T follicular helper cell (primary cell): ENCODE measurements at places on chromosomes 6 and 20.

- DNase-seq: no peak
Measured at GRCh38 chr20:56187534-56188165, 60.9 kb upstream of the MC3R start.

- DNase-seq: no peak
Measured at GRCh38 chr6:97405818-97406409, 122.9 kb upstream of the MMS22L start.

DNA sequence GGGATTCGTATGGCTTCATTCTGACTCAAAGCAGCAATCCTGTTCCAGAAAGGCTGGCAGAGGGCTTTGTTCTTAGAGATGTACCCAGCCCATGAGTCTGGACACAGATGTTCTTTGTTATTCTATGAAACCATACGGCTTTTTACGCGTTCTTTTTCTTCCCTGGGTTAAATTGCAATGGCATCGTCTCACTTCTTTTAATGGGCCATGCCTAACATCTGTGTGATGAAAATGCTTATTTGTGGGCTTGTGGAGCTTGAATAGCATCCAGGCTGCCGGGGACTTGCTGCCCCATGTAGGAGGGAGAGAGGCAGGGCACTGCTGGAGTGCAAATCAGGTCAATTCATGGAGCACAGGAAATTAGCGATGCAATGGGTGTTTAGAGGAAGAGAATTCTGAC lies 19.4 kb downstream of the FAM50B start:
- no peak for DNase-seq

DNA sequence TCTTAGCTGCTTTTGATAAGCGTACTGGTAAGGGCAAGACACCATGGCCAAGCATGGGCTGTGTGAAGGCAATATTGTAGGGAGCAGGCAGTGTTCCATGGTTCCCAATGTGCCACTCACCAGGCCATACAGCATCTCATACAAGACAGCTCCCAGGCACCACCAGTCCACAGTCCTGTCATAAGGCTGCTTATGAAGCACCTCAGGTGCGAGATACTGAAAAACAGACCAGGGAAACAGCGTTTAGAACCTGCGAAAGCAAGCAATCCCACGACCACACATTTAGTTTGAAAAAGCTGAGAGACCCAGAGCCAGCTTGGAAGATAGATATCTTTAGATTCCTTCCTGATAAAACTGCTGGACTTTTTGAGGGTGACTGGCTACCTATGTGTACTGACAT lies 119.1 kb upstream of the SLC2A12 start:
- no peak for DNase-seq

- no peak for DNase-seq
Measured at GRCh38 chr20:32681175-32682084, 7.7 kb upstream of the C20orf203 start.

DNA sequence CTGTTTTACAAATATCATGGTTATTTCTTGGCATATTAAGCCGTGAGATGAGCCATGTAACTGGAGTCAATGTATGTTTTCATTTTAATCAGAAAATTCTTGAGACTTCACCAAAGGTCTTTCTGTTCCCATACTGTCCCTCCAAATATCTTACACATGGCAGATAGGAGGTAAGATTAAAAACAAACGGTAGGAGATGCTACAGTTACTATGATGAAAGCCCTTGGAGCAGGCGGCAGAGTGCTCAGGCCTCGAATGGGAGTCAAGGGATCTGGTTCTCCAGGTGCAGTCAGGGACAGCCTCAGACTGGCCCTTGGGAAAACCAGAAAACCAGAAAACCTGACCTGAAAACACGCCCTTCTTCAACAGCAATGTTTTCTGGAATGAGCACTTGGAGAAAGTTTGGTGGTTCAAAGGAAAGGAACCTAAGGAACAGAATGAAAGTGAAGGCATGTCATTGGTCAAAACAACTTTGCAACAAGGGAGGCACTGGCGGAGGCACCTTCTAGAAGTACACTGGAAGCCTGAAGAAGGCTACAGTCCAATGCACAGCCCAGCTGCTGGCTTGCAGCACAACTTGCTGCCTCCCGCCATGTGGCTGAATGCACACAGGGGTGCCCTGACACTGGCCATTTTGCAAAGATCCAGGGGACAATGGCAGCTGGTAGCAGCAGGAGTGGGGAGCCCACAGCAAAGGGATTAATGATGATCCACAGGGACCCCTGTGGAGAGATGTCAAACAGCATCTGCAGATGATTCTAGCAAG lies 17.4 kb upstream of the FOXO3 start:
- DNase-seq: no peak

GRCh38 chr6:109383438-109383940 lies 1.2 kb upstream of the CD164 start:
- DNase-seq: no peak

DNA sequence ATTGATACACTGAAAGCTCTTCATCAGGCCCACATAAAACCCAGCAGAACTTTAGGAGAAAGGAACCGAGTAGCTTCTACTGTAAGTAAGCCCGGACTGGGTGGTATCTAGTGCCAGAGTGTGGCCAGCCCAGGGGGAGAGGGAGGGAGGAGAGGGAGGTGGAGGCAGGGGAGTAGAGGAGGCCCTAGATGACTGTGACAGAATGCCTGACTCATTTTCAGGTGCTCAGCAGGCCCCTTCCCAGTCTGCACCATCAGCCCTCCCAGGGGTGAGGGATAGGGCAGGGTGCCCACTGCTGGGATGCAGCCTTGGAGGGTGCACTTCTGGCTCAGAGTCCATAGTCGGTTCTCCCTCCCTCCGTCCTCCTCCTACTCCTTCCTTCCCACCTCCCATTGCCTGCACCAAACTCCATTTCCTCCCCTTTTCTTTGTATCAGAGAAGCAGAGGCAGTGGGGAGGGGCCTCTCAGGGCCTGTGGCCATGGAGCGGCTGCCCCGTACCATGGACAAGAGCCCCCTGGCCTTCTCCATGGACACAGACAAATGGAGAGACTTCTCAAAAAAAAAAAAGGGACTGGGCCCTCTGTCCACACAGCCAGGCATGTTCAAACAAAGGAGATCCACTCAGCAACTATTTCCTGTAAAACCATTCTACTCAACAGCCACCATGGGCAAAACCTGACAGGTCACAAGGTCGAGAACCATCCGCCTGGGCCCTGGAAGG lies 184.9 kb upstream of the SNX9 start:
- no peak for DNase-seq

- no peak for DNase-seq
Measured at GRCh38 chr20:5044075-5044620, 42.8 kb upstream of the SLC23A2 start.

DNA sequence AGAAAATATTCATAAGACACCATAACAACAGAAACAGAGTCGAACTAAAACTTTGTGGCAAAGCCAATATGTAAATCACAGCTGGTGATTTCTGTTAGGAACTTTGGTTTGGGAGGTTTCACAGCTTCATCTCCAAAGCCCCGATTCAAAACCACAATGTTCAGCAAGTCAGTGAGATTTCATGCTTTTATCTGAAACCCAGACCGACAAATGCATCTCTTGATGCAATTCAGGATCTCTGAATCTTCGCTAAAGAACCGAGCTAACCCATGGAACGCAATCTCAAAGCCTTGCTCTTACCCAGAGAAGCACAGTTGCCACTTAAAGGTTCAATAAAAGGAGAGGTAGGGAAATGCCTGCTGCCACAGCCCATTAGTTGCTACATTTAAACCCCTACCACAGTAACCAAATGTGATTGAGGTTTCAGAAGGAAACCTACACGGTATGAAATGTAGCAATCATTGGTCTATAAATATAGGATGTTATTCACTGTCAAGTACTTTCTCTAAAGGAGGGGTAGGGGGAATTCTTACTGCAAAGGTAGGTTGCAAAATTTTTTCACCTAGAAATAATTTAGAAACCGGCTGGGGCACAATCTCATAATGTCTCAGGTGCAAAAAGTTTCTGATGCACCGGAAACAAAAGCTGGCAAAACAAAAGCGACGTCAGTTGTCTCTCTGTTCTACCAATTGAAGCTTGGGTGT lies 381.0 kb upstream of the ARID1B start:
- DNase-seq: no peak

GRCh38 chr6:53858913-53859312 lies 64.1 kb downstream of the LRRC1 start:
- DNase-seq: no peak

DNA sequence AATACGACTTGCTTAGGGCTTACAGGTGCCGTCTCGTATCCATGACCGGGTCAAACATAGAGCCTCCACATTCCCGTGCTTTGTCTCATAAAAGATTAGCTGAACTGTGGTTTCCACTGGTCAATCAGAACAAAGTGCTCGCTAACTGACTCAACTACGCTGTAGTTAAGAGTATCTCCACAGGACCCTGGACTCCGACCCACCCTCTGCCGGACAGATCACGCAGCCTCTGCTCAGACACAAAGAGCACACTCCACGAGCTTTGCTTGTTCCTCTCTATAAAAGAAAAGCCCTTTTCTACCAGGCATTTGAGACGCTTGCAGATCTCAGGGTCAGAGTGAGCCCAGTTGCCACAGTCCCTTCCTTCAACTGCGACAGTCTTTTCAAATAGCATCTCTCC lies 298.7 kb upstream of the CDH4 start:
- DNase-seq: no peak

DNA sequence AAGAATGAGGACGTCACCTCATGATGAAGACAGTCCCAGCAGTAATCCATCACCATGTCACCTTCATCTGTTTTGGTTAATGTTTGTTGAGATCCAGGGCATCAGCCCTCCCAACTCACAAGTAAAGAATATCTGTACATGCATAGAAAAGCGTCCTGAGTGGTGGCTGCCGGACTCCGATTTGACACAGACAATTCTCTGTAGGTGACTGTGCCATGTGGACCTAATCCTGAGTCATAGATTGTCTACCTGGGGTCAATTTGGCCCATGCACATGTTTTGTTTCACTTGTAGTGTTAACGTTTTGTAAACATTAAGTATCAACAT lies 168.4 kb upstream of the UST start:
- DNase-seq: no peak

GRCh38 chr20:4929686-4930397 lies 71.5 kb downstream of the SLC23A2 start:
- DNase-seq: no peak

DNA sequence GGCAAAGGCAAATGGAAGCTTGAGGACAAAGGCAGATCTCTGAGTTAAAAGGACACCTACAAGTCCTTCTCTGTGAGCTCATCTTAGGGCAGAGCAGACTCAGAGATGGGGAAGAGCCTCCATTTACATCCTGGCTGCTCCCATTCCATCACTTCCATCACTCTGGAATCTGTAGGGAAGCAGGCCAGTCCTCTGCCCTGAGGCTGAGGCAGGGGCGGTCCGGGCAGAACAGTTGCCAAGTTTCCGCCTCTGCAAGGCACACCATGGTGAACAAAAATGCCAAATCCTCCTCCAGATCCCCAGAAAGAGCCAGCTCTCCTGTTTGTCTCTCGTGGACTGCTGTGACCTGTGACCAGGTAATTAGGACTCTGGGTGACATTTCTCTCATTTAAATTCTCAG lies 209.6 kb upstream of the SSTR4 start:
- DNase-seq: no peak

DNA sequence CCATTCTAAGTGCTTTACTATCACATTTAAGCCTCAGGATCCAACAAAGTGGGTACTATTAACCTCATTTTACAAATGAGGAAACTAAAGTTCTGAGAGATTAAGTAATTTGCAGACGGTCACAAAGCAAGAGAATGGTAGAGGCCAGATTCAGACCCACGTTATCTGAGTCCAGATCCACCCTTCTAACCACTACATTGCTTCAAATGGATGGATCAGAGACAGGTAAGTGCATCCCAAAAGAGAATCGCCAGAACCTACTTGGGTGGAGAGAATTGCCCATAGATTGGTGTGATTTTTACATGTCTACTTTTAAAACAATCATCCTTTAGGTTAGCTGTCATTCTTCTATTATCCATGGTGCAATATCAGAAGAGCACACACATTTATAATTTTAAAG lies 7.1 kb downstream of the MAN1A1 start:
- no peak for DNase-seq

DNA sequence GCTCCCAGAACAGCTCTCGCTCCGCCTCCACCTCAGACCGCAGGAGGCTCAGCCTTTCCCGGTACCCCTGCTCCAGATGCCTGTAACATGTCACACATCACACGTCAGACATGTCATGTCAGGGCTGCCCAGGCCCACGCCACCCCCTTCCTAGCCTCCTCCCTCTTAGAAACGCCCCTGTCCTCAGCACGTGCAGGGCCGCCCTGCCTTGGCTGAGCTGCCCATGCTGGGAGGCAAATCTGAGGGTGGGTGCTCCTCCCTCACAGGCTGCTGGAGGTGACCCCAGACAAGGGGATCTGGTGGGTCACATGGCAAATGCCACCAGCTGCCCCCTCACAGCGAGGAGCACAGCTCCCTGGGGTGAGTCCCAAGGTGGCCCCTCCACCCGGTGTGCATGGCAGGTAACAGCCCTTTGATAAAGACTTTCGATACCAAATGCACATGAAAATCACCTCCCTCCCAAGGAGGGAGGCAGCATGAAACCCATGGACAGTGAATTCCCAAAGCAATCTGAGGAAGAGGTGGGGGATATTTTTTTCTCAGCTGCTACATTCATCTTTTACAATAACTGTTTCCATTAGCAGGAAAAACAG lies 84.1 kb downstream of the GINS1 start:
- no peak for DNase-seq

GRCh38 chr20:25308083-25308491 lies 60.2 kb downstream of the PYGB start:
- DNase-seq: no peak

GRCh38 chr20:37492945-37493344 lies 28.1 kb upstream of the NNAT start:
- no peak for DNase-seq

- no peak for DNase-seq
Measured at GRCh38 chr6:157716251-157716995, 106.6 kb upstream of the SNX9 start.

DNA sequence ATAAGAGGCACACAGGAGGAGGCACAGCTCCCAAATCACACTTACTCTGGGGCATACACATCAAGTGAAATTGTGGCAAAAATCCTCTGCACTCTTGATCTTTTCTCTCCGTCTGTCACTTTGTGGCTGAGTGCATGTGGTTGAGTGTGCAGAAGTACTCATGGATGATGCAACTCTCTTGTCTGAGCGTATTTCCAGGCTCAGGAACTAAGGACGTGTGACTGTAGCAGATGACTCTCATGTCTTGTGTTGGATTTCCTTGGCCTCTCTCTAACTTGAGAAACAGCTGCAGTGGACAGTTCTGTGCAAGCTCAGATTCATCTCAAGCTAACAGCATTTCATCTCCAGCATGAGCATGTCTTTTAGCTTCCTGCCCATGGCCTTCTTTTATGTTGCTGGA lies 245.4 kb upstream of the FLRT3 start:
- no peak for DNase-seq

- DNase-seq: peak; percentile 47
Measured at GRCh38 chr6:143536866-143537691, 25.6 kb upstream of the FUCA2 start.

- DNase-seq: no peak
Measured at GRCh38 chr6:83113258-83113657, 45.8 kb downstream of the DOP1A start.

DNA sequence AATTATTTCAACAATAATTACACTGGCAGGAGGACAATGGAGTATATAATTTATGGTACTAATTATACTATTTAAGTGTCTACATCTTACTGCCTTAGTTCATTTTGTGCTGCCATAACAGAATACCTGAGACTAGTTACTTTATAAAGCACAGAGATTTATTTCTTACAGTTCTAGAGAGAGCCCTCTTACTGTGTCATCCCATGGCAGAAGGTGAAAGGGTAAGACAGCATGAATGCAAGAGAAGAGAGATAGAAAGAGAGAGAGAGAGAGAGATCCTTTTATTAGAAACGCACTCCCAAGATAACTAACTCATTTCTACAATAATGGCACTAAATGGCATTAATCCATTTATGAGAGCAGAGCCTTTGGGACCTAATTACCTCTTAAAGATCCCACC lies 314.7 kb downstream of the EPM2A start:
- DNase-seq: no peak
